ENCODE measurements at places on chromosomes 13 and 19.

GRCh38 chr19:18445262-18445948 lies 7.5 kb upstream of the ISYNA1 start:
- DNase-seq = no peak

DNA sequence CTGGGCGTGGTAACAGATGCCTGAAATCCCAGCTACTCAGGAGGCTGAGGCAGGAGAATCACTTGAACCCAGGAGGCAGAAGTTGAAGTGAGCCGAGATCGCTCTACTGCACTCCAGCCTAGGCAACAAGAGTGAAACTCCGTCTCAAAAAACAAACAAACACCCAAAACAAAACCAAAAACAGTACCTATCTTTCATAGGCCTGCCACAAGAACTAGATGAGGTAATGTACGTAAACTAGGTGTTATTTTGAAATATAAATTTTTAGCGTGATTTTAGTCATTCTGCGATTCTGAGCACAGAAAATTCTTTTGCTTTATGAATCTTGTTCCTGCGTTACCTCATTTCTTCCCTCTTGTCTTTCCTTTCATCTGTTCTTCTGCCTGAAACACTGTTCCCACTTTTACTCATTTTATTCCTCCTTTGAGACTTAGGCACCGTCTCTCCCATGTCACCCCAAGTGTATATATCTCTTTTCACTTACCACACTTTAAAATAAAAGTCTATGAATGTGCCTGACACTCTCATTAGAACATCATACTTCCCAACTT lies 238.2 kb upstream of the HTR2A start:
- DNase-seq = no peak

GRCh38 chr13:92175330-92175729 lies 776.9 kb downstream of the GPC5 start:
- peak; percentile 70 for DNase-seq

DNA sequence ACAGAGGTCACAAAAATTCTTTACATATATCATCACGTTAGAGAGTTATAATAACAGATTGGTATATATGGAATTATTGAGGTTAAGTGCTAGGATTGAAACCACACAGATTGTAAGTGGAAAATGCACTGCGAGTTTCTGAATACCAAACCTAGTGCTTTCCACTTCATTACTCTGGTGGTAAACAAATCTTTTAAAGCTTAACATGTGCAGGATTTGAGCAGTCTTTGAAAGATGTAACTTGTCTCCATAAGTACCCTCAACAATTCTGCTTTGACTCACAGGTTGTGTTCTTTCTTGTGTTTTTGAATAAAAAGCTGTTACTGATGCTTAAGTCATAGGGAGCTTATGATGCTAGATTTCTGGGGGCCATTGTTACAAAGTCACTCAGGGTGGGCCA lies 314.7 kb upstream of the DACH1 start:
- DNase-seq = no peak

DNA sequence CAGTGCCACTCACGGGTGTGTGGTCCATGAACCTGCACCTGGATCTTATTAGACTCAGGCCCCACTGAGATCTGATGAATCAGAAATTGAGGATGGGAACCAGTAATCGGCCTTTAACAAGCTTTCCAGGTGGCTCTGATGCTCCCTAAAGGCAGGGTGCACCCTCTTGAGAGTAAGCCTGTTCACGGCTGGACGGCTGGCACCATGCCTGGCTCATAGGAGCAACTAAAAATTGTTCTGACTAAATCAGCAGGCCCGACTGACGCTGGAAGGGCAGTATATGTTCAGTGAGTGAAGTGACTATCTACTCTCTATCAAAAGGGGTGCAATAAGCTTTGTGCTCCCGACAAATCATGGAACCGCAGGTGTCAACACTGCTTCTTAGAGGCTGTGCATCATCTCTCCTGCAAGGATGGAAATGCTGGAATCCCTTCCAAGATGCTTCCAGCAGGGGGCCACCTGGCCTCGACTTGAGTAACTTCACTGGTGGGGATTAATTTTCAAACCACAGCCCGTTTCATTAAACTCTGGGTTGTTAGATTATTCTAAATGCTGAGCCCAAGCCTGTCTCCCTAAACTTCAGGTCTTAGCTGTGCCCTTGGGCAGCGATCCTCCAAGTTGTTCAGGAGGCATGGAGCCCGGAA lies 28.4 kb downstream of the TMTC4 start:
- peak; percentile 84 for DNase-seq

DNA sequence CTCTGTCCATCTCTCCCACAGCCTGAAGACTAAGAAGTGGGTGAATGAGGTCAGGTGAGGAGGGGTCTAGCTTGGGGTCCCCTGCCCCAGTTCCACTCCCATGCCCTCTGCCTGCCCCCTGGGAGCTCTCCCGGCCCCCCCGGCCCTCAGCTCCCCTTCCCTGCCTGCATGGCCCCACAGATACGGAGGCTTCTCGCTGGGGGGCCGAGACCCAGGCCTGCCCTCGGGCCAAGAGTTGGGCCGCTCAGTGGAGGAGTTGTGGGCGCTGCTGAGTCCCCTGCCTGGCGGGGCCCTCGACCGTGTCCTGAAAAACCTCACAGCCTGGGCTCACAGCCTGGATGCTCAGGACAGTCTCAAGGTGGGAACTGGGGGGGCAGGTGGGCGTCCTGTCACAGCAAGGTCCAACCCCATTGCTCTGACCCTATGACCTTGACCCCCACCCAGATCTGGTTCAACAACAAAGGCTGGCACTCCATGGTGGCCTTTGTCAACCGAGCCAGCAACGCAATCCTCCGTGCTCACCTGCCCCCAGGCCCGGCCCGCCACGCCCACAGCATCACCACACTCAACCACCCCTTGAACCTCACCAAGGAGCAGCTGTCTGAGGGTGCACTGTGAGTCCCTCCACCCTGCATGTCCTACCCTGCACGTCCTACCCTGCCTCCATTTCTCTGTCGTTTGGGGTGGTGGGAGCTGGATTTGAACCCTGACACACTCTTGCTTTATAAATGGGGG lies 10.9 kb upstream of the ARHGAP45 start:
- DNase-seq = no peak

DNA sequence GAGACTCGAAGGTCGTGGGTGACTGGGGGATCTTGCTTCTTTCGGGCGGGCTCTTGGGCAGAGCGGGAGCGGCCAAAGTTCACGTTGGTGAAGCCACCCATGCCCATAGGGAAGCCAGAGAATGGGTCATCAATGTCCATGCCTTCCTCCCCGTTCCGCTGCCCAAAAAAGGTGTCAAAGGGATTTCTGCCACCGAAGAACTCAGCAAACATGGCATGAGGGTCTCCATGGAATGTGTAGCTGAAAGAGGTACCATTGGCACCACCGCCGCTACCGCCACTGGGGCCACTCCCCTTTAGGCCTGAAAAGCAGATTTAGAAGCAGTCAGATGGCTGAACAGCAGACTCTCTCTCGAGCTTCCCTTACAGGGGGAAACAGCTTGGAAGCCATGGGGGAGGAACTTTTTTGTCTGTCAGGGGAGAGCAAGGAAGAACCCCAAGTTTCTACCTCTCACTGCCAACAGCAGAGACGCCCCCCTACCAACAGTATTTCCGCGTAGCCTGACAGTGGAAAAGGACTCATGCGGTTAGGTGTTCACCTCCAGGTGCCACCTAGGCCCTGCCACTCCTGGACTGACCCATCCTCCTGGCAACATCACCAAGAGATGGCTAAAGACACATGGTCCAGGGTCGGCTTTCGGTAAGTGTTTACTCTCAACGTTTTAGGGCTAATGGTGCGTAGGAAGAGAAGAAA lies 1.3 kb downstream of the DNAJB1 start:
- no peak for DNase-seq

GRCh38 chr13:107348471-107348870 lies 780.5 kb upstream of the ARGLU1 start:
- DNase-seq = no peak

DNA sequence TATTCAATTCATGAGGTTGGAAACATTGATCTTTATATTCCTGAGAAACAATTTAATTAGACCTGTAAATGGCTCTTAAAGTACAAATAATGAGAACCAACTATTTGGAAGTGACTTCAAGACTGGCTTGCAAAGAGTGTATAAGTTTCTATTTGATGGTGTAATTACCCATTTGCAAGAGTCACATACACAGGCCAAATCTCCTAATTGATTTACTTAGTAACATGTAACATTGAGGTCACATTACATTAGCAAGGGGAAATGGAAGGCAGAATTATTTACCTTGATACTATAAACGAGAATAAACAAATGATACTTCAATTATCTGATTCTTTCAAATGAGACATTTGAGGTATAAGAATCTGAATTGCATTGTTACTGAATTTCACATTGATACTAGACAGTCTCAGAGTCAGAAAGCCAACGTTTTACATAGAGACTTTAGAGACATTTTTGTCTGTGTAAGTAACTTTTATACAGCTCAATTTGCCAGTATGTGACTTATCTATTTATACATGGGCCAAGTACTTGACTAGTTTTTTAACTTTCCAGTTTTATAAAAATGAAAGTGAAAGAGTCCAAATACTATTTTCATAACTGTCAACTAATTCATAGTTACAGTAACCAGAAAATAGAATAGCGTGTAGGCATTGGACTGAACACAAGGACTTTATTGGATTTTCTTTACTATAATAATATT lies 95.6 kb upstream of the RFC3 start:
- DNase-seq = no peak

GRCh38 chr19:778910-779653 lies 18.2 kb upstream of the PTBP1 start:
- DNase-seq = no peak

- no peak for DNase-seq
These were observed 55.0 kb upstream of the FNDC3A start for GRCh38 chr13:48920730-48921129.

DNA sequence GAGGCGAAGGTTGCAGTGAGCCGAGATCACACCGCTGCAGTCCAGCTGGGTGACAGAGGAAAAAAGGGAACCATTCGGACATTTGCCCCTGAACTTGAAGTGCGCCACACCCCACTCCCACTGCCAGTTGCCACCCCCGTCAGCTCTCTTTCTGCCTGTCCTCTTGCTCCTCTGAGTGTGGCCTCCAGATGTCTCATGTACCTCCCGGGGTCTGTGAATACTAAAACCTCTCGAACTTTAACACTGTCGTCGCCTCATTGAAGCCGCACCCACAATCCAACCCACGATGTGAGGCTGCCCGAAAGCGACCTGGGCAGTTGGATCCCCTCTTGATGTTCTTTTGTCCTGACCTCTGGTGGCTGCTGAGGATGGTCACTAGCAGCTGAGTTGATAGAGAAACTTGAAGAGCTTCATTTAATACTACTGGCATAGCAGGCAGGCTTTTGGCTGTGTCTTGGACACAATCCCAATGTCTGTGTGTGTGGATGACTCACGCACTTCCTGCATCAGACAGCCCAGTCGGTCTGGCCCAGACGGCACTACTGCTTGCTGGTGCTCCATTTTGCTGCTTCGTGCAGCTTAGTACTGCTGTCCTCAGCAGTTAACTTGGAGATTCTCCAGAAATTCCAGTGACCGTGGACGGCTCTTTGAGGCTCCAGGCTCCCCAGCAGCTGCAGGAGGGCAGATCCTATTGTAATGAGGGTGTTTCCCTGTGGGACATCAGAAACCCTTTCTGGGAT lies 4.2 kb downstream of the FPR3 start:
- DNase-seq = no peak

- DNase-seq = no peak
These were observed 10.9 kb downstream of the GARRE1 start for GRCh38 chr19:34265221-34265650.

DNA sequence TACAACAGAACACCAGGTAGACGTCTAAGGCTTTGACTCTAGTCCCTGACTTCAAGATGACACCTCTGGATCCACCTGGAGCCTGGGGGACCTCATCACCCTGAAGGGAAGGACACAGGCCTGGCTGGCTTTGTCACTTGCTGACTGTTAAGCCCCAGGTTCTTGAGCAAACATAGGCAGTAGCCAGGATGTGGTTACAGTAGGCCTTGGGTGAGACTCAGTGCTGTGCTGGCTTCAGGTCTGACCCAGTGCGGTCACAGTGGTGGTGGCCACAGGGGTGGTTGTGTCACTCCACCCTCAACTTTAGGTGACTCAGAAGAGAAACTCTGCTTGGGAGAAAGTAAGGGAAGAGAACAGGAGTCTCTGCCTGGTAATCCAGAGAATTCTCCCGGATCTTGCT lies 497.8 kb downstream of the UQCRFS1 start:
- DNase-seq = no peak

DNA sequence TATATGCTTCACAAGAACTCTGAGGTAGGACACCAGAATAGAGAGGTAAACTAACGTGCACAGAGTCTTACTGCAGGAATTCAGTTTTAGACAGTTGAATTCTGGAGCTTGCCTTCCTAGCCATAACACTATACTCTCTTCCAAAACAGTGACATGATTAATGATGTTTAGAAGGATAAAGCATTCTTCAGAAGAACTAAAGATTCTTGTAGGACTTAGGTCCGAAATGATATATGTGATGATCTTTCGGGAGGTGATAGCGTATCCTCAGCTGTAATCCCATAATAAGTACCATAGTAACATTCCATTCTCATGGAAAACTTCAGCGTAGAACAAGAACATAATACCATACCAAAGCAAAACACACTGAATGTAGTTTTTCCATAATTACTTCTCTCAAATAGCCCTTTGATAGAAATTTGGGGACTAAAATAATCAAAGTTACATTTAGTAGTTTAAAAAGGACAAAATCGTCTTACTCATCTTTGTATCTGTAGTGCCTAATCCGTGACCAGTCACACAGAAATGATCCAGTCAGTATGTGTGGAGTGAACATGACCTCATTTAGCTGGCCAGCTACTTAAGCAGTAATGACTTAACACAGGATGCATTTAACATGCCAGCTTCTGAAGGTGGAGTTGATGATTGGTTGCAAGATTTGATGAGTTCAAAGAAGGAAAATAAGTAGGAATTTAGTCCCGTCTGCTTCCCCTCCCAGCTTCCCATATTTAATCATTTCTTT lies 38.4 kb downstream of the PIBF1 start:
- no peak for DNase-seq

DNA sequence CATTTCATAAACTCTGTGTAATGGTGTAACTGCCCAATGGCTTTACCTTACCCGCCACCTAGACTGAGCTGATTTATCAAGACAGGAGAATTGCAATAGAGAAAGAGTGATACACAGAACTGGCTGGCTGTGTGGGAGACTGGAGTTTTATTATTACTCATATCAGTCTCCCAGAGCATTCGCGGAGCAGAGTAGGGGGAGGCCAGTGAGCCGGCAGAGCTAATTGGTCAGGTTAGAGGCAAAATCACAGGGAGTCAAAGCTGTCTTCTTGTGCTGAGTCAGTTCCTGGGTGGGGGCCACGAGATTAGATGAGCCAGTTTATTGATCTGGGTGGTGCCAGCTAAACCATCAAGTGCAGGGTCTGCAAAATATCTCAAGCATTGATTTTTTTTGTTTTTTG lies 23.4 kb upstream of the SLITRK1 start:
- DNase-seq = no peak

DNA sequence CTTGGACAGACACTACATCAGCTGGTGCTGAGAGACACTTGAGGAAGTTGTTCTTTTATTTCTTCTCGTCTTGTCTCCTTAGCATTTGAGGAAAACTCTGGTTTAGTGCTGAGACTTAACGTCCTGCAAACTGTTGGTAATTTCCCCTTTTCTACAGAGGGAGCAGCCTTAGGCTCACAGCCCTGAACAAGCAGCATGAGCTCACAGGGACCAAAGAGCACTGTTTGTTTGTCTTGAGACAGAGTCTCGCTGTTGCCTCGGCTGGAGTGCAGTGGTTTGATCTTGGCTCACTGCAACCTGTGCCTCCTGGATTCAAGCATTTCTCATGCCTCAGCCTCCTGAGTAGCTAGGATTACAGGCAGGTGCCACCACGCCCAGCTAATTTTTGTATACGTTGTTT lies 5.5 kb downstream of the ZNF805 start:
- no peak for DNase-seq
